Osteocyte (in vitro differentiated cells): ENCODE measurements at places on chromosomes 12 and 14. TPM values are rescaled to one million over a fixed set of nuclear protein-coding genes. Genes with fewer than 3 reads are reported as not detected.

The RAPGEF3 gene
- 1.2 and 1.9 TPM in 2 replicates for total RNA-seq

- H3K4me3 ChIP-seq: no peak overlapping the region
- H3K36me3 ChIP-seq: no peaks in the 10 kb centered on the region
- DNase-seq: no peak
- no peaks in the 10 kb centered on the region for H3K4me1 ChIP-seq
Measured at GRCh38 chr14:53325176-53325806, 172.2 kb upstream of the DDHD1 start.

- no peak for DNase-seq
- no peaks in the 10 kb centered on the region for H3K4me1 ChIP-seq
- H3K36me3 ChIP-seq: no peaks in the 10 kb centered on the region
Measured at GRCh38 chr14:32679927-32680612, 258.6 kb upstream of the NPAS3 start.

DNA sequence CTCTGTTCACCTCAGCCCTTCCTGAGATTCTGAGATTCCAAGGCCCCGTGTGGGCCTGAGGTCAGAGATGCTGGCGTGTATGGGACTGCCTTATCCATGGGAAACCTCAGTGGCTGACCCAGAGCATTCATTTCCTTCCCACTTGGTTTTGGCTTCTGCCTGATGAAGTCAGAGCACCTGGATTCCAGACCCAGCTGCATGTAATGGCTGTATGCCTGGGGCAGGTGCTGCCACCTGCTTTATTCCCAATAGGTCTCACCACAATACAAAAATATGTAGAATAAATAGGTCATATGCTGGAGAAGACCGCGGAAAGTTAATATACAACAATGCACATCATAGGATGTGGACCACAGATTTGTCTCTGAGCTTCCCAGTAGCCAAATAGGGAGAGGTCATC lies 25.6 kb downstream of the FIGNL2 start:
- DNase-seq: no peak
- H3K4me1 ChIP-seq: peaks cover 8% of the 10 kb centered on the region
- H3K27me3 ChIP-seq: no peaks in the 10 kb centered on the region

DNA sequence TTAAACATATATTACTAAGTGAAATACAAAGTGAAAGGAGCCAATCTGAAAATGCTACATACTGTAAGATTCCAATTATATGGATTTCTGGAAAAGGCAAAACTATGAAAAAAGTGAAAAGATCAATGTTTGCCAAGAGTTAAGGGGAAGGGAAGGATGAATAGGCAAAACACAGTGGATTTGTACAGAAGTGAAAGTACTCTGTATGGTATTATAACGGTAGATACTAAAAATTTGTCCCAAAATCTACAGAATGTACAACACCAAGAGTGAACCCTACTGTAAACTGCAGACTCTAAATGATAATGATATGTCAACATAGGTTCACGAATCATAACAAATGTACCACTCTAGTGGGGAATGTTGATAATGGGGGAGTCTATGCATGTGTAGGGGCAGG lies 17.8 kb downstream of the EEA1 start:
- H3K27ac ChIP-seq: no peak overlapping the region
- DNase-seq: no peak
- peaks cover 3% of the 10 kb centered on the region for H3K36me3 ChIP-seq
- H3K4me3 ChIP-seq: no peak overlapping the region
- peaks cover 9% of the 10 kb centered on the region for H3K4me1 ChIP-seq

- H3K36me3 ChIP-seq: peaks cover 8% of the 10 kb centered on the region
- no peak for DNase-seq
- H3K4me1 ChIP-seq: peaks cover 6% of the 10 kb centered on the region
- no peaks in the 10 kb centered on the region for H3K27me3 ChIP-seq
Measured at GRCh38 chr12:57066245-57066644, 12.3 kb downstream of the NEMP1 start.
